ENCODE measurements at places on chromosomes 5 and 9. TPM values are rescaled to one million over a fixed set of nuclear protein-coding genes. Genes with fewer than 3 reads are reported as not detected.

Gene PRRX2
- total RNA-seq = 35.1 TPM

Gene GIN1
- 3.4 TPM for total RNA-seq

Gene CPEB4
- 36.4 TPM for total RNA-seq

Gene GCNT4
- total RNA-seq = 2.3 TPM

Gene NKD2
- 5.9 TPM for total RNA-seq

Gene CEL
- total RNA-seq = 0.98 TPM

Gene NEUROG1
- total RNA-seq = not detected

Gene HSD17B3
- 1.1 TPM for total RNA-seq

Gene NOL8
- 66.6 TPM for total RNA-seq

Gene TAF1L
- not detected for total RNA-seq

Gene CARD9
- total RNA-seq = 3.0 TPM

Gene PGM5
- 11.6 TPM for total RNA-seq

Gene ADGRD2
- total RNA-seq = 2.9 TPM

GRCh38 chr5:1341863-1342262 is 3.0 kb downstream of the CLPTM1L start:
- no peak for DNase-seq

GRCh38 chr5:1474183-1474839 is 29.1 kb upstream of the SLC6A3 start:
- DNase-seq = no peak

- DNase-seq = peak; percentile 59
These were observed 470 bp downstream of the BAG1 start for GRCh38 chr9:33264003-33264472.

DNA sequence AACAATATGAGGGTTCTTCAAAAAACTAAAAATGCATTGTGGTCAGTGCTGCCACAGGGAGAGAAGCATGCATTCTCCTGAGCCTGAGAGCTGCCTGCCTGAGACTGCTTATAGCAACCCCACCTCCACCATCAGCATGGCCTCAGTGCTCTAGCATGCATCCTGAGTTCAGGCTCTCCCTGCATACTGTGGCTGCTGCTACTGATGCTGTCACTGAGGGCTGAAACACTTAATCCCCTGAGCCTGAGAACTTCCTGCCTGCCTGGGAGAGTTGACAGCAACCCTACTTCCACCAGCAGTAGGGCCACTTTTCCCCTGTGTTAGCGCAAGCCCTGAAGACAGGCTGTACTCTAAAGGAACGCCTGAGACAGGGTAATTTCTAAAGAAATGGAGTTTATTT is 206.0 kb downstream of the FBXO4 start:
- DNase-seq = no peak

DNA sequence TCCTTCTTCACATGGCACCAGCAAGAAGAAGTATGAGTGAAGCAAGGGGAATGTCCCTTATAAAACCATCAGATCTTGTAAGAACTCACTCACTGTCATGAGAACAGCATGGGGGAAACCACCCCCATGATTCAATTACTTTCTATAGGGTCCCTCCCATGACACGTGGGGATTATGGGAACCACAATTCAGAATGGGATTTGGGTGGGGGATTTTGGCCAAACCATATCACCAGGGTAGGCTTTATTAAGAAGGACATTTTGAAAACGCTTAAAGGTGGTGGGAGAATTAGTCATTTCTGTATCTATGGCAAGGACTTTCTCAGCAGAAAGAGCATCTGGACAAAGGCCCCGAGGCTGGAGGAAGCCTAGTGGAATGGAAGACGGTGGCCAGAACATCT is 100.2 kb upstream of the ADAMTS16 start:
- no peak for DNase-seq

DNA sequence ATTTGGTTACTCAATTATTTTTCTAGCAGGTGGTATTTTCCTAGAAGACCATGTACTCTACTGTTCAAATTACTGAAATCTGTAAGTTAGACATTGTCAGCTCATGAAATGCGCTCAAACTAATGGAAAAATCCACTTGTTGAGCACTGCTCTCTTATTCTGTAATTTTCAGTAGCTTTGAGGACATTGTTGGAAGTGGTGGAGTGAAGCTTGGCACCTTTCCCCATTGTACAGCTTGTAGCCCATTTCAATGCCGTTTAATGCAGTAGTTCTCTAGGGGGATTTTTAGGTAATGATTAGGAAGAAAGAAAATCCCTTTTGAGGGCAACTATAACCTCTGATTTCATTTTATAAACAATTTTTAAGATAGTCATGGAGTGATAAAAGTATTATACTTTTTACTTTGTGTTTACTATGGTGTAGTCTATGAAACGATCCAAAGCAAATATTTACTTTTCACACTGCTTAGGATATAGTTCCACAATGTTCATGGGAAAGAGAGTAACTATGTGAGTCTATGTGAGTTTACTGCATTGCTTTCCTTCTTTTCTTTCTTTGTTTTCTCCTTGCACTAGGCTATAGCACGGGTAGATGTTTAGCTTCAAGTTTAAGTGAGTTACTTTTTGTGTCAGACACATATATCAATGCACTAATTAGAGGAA is 165.8 kb upstream of the ANKH start:
- DNase-seq = no peak

- DNase-seq = no peak
These were observed 230.8 kb downstream of the ZNF608 start for GRCh38 chr5:124515497-124516245.

DNA sequence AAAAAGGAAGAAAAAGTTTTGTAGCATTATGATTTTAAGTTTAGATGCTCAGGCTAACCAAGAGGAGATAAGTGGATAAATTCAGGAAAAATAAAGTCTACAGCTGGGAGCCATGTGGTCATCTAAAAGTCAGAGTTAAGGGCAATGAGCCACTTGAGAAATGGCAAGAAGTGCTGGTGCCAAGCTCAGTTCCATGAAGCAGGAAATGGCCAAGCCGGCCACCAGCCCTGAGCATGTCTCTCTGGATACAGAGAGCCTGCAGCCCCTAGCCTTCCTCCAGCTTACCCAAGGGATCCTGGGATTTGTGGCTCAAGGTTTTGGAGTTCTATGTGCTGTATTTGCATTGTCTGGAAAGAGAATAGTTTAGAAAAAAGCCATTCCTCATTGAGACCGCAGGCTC is 12.2 kb upstream of the S1PR3 start:
- no peak for DNase-seq

GRCh38 chr9:115133649-115134048 is 15.7 kb upstream of the TNC start:
- no peak for DNase-seq

- DNase-seq = no peak
These were observed 1696.5 kb downstream of the MAT2B start for GRCh38 chr5:165201771-165202518.

GRCh38 chr9:3474821-3475220 is 51.0 kb downstream of the RFX3 start:
- no peak for DNase-seq

DNA sequence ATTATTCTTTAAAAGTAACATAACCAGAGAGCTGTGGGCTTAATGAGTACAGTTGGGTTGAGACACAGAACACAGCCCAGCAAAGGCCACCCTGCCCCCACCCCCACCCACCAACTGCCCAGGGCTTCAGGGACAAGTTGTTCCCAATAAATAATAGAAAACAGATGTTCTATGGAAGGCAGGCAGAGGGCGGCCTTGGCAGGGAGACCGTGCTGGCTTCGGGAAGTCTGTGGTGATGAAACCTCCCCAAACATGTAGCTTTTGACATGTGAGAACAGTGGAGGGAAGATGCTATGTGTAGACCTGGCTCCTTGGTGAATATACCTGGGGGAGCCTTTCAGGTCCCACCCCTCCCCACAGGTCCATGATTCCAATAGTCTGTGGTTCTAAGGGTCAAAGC is 10.0 kb downstream of the TRAF1 start:
- DNase-seq = no peak

DNA sequence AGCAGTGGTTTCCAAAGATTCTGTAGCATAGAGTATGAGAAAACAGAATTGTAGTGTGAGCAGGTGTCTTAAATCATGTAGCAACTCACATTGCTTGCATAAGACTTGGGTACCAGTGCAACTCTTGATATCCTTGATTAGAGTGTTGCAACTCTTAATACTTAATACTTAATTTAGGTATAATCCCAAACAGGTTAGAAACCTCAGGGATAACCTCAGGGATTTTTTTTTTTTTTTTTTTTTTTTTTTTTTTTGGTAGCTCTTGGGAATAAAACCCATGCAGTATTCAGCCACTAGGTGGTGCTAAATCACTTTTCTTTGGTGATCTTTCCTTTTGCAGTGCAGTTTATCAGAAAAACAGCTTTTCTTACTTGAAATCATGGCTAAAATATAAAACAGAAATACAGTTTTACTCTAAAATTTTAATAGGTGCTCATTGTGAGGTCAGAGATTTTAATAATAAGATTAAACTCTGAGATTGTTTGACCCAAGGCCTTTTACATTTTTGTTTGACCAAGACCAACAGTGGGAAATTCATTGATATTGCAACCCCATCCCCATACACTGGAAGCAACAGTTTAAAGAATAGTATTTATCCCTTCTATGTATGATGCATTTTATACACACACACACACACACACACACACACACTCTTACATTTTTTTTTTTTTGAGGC is 55.3 kb downstream of the ERAP1 start:
- DNase-seq = no peak

DNA sequence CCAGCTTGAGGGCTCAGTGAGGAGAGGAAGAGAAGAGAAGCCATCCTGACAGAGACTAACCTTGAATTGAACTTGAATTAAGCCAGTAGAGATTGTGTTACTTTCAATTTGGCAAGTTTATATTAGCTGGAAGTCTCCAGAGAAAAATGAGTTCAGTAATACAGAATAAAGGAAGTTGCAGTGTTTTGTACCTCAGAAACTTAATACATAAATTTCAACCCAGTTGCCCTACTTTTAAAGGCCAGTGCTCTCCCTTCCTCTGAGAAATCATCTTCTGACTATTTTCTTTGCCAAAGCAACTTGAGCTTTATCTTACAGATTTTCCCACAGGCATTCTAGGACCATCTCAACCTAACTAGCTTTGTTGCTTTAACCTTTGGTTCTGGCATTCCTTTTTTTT is 231.0 kb upstream of the GAS1 start:
- no peak for DNase-seq

GRCh38 chr5:66553916-66554575 is 42.1 kb upstream of the MAST4 start:
- no peak for DNase-seq

DNA sequence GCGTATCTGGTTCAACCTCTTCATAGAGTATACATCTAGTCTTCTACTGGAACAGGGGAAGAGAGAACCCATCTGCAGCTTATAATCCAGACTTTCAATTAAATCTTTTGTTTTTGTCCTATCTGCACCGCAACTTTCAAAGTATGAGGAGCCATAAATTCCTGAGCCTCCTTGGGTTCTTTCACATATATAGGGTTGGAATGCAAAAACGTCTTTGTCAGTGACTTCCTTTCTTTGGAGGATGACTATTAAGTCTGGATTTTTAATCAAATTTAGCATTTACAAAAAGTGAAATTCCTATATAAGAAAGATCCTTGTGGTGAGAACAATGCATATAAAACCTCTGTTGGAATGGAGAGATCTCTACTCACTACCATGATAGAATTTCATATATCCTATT is 370.8 kb downstream of the TMEM38B start:
- no peak for DNase-seq

GRCh38 chr9:32378993-32379729 is 5.3 kb upstream of the ACO1 start:
- DNase-seq = no peak

DNA sequence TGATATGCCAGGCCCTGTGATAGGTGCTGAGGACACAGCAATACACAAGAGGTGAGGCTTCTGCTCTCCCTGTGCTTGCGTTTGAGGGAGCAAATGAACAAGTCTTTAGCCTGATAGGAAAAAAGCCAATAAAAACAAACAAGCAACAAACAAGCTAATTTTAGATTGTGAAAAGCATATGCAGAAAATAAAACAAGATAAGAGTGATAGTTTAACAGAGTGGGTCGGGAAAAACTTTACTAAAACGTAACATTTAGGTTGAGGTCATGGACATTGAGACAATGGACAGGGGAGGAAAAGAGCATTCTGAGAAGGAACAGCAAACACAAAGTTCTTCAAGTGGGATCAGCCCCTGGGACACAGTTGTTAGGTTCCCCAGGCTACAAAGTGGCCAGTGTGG is 4.3 kb downstream of the SMIM3 start:
- no peak for DNase-seq

DNA sequence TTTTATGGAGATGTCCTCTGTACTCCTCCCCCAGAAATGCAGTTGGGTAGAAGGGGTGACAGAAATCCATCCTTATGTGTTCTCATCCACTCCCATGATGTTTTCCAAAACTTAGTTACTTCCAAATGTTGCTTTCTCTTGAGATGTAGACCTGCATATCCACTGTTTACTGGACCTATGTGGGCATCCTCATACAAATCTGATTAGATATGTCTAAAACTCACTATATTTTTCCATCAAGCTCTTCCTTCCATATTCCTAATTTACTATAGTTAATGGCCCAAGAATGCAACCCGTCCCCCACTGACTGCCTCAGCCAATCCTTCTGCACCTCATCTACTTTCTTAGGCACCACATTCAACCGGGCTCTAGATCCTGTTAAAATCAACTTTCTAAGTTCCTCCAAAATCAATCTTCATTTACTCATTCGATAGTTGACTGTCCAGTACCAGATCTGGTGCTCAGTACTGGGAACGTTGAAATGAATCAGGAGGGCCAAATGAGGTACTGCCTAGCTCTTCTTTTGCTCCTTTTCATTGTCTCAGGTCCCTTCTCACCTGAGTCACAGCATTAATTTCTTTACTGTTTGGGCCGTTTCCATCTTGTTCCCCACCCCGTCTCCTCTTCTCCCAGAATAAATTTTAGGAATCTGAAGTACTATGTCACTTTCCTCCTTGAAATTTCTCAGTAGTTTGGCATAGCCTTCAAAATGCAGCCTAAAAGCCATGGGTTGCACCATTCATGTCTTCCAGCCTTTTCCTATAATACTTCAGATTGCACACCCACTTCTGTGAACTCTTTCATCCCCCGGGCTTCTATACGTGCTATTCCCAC is 7.9 kb downstream of the PLK2 start:
- DNase-seq = no peak

- no peak for DNase-seq
These were observed 61.3 kb downstream of the RAPGEF1 start for GRCh38 chr9:131678499-131679111.

- DNase-seq = no peak
These were observed 179.1 kb upstream of the GNA14 start for GRCh38 chr9:77827104-77827784.

- no peak for DNase-seq
These were observed 2.9 kb downstream of the ARL14EPL start for GRCh38 chr5:116035123-116035522.

Data from breast epithelium (tissue), 4 donors.